Activated T-cell treated with anti-CD3 and anti-CD28 coated beads, Interleukin-2, amount 50 U/mL, for 72 hours (primary cell): ENCODE measurements at places on chromosomes 12 and 14. TPM values are rescaled to one million over a fixed set of nuclear protein-coding genes. Genes with fewer than 3 reads are reported as not detected.

MANSC4 gene
- not detected for total RNA-seq

GPR137C gene
- 0.12 TPM for total RNA-seq

GRCh38 chr12:77189901-77190416 lies 124.6 kb upstream of the E2F7 start:
- H3K4me1 ChIP-seq = no peaks in the 10 kb centered on the region
- H3K36me3 ChIP-seq = no peaks in the 10 kb centered on the region
- no peak overlapping the region for H3K27ac ChIP-seq
- no peaks in the 10 kb centered on the region for H3K27me3 ChIP-seq
- H3K4me3 ChIP-seq = no peak overlapping the region
- DNase-seq = no peak

RTL1 gene
- not detected for total RNA-seq

DNA sequence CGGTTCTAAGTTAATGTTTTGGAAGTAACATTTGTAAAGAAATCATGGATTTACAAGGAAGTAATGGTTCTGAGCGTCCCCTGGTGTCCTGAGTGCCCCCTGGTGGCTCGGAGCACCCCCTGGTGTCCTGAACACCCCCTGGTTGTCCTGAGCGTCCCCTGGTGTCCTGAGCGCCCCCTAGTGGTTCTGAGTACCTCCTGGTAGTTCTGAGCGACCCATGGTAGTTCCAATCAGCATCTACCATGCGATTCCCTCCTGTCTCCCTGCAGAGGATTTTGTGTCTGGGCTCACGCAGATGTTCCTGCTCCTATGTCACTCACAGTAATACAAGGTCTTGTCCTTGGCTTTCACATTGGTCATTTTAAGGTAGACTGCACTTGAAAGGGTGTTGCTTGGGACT lies 1352.9 kb downstream of the TMEM121 start:
- peaks cover 13% of the 10 kb centered on the region for H3K4me1 ChIP-seq
- no peak overlapping the region for H3K4me3 ChIP-seq
- peaks cover 16% of the 10 kb centered on the region for H3K27me3 ChIP-seq
- H3K27ac ChIP-seq = no peak overlapping the region

DNA sequence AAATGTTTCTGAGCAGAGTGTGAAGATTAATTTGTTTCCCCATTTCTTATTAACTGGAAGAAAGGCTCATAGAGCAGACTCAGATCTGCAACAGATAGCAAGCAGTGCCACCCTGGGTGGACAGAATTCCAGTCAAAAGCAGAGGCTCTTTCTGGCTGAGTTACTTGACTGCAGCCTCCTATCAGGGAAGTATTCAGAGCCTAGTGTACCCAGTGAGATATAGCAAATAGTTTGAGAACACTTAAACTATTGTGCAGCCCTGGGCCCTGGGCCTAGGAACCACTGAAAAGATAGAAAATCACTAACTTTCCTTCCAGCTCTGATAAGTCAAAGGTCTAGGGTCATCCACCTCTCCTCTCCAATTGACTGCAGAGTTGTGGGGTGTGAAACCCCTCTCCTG lies 11.2 kb upstream of the AQP2 start:
- H3K27me3 ChIP-seq = peaks cover 9% of the 10 kb centered on the region
- no peak for DNase-seq
- H3K36me3 ChIP-seq = no peaks in the 10 kb centered on the region
- peaks cover under 1% of the 10 kb centered on the region for H3K4me1 ChIP-seq

DNA sequence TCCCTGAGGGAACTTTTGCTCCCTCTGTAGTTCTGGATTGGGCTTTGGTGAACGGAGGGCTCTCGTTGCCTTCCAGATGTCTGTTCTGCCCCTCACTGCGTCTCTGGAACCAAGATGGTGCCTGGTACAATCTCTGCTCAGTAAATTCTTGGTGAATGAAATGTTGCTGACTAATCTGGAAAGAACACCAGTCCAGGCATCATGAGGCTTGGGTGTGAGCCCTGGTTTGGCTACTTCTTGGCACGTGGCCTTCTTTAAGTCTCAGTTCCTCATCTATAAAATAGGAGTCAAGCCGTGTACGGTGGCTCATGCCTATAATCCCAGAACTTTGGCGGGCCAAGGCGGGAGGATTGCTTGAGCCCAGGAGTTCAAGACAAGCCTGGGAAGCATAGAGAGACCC lies 4.3 kb downstream of the HHIPL1 start:
- no peak overlapping the region for H3K27ac ChIP-seq
- H3K4me1 ChIP-seq = no peaks in the 10 kb centered on the region
- H3K27me3 ChIP-seq = peaks cover 14% of the 10 kb centered on the region
- no peak overlapping the region for H3K4me3 ChIP-seq
- H3K36me3 ChIP-seq = no peaks in the 10 kb centered on the region

DNA sequence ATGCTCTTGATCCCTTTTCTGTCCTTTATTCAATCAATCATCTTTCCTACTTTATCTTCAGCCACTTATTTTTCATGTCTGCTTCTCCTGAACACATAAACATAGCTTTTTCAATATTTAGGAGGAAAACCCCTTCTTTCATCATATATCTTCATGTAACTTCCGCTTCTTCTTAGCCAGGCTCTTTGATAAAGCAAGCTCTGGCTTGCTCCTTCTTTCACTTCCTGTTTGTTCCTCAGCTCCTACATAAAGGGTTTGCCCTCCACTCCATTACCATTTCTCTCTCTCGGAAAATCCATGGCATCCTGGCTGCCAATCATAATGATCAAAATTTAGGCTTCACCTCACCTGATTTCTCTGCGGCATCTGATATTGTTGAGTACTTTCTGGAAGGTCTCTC lies 33.7 kb upstream of the HELB start:
- H3K4me3 ChIP-seq = no peak overlapping the region
- H3K4me1 ChIP-seq = no peaks in the 10 kb centered on the region
- H3K36me3 ChIP-seq = no peaks in the 10 kb centered on the region
- H3K27me3 ChIP-seq = no peaks in the 10 kb centered on the region
- no peak for DNase-seq

CYP27B1 gene
- 11.1 TPM for total RNA-seq

- peak; percentile 14 for DNase-seq
- peaks cover 49% of the 10 kb centered on the region for H3K4me1 ChIP-seq
- peak overlapping the region; percentile 90 for H3K4me3 ChIP-seq
- peak overlapping the region; percentile 97 for H3K27ac ChIP-seq
- H3K36me3 ChIP-seq = peaks cover 5% of the 10 kb centered on the region
- H3K27me3 ChIP-seq = peaks cover 6% of the 10 kb centered on the region
These were observed 790 bp downstream of the NEDD1 start for GRCh38 chr12:96907671-96908422.

DNA sequence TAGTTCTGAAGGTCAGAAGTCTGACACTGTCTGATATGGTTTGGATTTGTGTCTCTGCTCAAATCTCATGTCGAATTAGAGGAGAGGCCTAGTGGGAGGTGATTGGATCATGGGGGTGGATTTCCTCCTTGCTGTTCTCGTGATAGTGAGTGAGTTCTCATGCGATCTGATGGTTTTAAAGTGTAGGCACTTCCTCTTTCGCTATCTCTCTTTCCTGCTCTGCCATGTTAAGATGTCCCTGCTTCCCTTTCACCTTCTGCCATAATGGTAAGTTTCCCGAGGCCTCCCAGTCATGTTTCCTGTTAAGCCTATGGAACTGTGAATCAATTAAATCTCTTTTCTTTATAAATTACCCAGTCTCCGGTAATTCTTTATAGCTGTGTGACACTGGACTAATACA lies 84.1 kb upstream of the TMTC1 start:
- H3K36me3 ChIP-seq = peaks cover 2% of the 10 kb centered on the region
- H3K4me1 ChIP-seq = no peaks in the 10 kb centered on the region
- no peak overlapping the region for H3K27ac ChIP-seq
- DNase-seq = no peak
- H3K27me3 ChIP-seq = no peaks in the 10 kb centered on the region

- no peaks in the 10 kb centered on the region for H3K36me3 ChIP-seq
- H3K27ac ChIP-seq = no peak overlapping the region
- H3K27me3 ChIP-seq = peaks cover 4% of the 10 kb centered on the region
- H3K4me1 ChIP-seq = no peaks in the 10 kb centered on the region
These were observed 99.3 kb downstream of the SINHCAF start for GRCh38 chr12:31226639-31227038.

GRCh38 chr14:99382781-99383471 lies 97.7 kb downstream of the SETD3 start:
- DNase-seq = no peak
- H3K4me1 ChIP-seq = peaks cover 5% of the 10 kb centered on the region
- no peak overlapping the region for H3K27ac ChIP-seq
- no peak overlapping the region for H3K4me3 ChIP-seq
- peaks cover 2% of the 10 kb centered on the region for H3K36me3 ChIP-seq

DNA sequence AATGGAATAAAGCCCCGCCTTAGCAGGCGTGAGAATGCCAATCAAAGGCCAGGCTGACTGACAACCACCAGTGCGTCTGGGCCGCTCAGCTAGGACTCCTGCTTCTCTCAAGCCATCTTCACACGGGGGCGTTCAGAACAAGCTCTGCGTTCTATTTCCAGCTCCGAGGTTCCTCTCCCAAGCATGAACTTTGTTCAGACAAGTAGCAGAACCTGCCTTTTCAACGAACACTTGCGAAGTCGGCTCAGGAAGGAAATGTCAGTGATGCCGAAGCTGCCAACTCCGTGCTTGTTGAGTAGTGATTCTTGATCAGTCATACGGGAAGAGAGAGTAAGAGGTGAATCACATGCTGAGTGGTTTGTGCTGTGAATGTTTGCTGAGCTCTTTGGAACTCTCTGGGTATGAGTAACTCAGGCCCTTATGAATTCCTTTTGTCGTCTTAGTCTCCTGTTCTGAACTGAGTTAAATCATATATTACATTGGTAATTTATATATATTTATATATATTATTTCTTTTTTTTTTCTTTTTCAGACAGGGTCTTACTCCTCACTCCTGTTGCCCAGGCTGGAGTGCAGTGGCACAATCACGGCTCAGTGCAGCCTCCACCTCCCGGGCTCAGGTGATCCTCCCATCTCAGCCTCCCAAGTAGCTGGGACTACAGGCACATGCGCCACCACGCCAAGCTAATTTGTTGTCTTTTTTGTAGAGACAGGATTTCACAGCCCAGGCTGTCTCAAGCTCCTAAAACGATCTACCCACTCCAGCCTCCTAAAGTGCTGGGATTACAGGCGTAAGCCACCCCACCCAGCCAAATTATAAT lies 29.4 kb upstream of the BCL7A start:
- H3K4me3 ChIP-seq = peak overlapping the region; percentile 78
- H3K27me3 ChIP-seq = peaks cover 9% of the 10 kb centered on the region
- peak overlapping the region; percentile 78 for H3K27ac ChIP-seq
- H3K4me1 ChIP-seq = peaks cover 32% of the 10 kb centered on the region

DNA sequence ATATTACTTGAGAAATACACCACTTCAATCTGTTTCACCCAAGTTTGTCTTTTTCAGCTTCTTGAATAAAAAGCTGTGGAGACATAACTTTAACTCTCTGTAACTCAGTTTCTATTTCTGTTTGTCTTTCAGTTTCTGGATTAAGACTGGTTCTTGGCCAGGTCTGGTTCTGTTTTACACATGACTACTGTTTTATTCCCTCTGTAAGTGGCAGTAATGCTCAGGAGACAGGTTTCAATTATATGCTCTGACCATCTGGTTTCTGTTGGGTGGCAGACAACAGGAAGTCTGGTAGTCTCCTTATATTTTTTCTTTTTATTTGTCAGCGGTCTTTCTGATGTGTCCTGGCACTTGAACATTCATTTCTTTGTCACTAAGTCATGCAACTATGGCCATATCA lies 102.9 kb downstream of the RPS29 start:
- no peak overlapping the region for H3K4me3 ChIP-seq
- no peak for DNase-seq
- peaks cover 2% of the 10 kb centered on the region for H3K36me3 ChIP-seq
- peaks cover 7% of the 10 kb centered on the region for H3K4me1 ChIP-seq
- no peak overlapping the region for H3K27ac ChIP-seq

DNA sequence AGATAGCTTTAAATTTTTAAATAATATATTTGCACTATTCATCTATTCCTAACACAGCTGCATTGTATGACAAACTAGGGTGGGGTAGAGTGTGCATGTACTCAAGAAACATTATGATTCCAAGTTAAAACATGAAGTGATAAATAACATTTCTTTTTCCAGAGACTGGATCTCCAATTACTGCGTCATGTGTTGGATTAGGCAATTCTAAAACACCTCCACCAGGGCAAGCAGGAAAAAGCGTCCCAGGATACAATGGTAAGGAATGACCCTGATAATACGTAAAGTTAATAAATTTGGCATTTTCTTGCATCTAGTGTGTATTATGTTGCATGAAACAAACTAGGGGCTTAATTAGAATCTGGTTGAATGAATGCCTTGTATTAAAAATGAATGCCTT lies 138.9 kb downstream of the ACSS3 start:
- no peak overlapping the region for H3K4me3 ChIP-seq
- no peak for DNase-seq
- no peak overlapping the region for H3K27ac ChIP-seq

FBLN5 gene
- total RNA-seq = 3.0 TPM
